GM12891 (cell line): ENCODE measurements at places on chromosomes 11 and 22.

DNA sequence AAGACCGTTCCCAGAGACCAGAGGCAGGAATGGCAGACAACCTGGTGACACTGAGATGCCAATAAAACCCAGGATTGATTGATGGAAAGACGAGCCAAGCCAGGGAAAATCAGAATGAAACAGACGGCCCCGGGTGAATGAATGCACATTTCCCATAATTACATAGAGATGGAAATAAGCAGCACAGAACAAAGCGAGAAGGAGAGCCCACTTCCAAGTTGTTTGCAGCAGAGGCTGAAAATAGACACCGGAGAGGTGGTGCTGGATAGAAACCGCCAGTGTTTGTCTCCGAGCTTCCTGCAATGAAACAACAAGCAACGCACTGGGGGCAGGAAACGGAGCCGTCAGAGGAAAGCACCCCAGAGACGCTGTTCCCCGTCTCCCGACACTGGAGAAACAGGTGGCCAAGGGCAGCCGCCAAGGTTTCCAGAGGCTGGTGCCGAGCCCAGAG lies 406.8 kb downstream of the SHANK2 start:
- no peak for DNase-seq

- DNase-seq: no peak
These were observed 15.9 kb downstream of the MOGAT2 start for GRCh38 chr11:75733431-75734107.

DNA sequence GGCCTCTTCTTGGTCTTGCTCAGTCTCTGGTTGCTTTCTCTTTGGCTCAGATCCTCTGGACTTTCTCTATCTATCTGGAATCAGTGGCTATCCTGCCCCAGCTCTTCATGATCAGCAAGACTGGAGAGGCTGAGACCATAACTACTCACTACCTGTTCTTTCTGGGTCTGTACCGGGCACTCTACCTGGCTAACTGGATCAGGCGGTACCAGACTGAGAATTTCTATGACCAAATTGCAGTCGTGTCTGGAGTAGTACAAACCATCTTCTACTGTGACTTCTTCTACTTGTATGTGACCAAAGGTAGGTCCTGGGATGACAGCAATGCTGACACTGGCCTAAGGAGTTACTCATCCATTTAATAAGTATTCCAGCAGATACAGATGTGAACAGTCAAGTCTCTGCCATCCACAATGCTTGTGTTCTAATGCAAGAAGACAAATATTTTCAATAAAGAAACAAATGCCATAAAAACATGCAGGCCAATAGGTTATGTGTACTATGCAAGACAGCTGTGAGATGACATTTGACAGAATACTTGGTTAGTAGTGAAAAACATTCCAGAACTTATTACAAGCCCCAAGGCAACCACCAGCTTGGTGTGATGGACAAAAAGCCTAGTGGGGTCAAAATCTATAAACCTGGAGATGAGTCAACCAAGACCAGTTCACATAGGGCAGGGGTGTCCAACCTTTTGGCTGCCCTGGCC lies 13.4 kb downstream of the KDELR3 start:
- DNase-seq: no peak

DNA sequence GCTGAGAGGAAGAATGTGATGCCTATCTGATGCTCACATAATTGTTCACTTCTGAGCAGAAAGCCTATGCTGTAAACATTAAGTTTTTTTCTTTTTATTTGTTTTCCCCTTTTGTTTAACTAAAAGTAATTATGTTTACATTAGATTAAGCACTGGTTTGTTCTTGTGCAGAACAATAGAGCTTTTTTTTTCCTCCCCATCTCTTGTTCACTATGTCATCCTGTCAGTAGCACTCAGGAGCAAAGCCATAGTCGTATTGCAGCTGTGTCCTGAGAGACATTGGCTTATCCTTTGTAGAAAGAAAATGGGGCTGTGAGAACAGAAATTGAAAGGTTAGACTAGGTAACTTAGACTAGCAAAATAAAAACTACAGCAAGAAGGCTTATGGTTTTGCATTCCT lies 301.8 kb upstream of the RAG2 start:
- DNase-seq: no peak

GRCh38 chr22:22818861-22819855 lies 68.5 kb upstream of the IGLL5 start:
- peak; percentile 54 for DNase-seq
